A172 (cell line): ENCODE measurements at places on chromosomes 12 and 14.
A peak's percentile ranks its signal among the peaks of the same experiment; 100 is the strongest.

DNA sequence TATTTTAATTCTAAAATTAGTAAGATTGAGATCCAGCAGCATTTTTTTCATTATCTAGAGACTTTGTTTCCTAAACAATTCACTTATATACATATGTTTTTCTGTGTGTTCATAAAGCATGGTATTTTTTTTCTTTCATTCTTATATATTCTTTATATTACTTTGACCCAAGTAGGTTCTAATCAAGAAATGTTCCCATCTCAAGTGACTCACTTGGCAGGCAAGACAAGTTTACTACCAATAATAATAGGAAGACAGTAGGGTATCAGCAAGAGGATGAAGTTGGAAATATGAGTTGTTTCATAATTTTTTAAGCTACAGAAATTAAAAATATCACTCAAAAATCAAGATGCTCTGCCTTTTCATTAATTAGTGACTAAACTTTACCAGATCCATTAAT, 613.4 kb upstream of the ATP2B1 start:
- DNase-seq: no peak

DNA sequence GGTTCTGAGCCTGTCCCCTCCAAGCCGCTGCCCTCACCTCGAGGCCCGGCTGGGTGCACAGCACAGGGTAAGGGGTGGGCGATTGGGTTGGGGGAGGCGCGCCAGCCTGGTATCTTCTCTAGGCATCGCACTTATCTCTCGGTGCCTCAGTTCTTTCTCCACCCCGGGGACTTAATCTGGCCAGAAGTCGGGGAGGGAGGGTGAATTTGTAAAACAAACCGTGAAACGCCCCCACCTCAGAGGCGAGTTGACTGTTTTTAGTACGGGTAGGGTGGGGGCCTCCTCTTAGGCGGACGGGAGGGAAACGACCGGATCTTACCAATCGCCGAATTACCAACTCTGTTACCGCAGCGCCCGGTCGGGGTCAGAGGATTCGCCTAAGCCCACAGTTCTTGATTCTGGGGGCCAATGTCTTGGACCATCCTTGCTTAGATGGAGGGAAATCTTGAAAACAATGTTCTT, 1.4 kb upstream of the TBX3 start:
- no peak for DNase-seq

DNA sequence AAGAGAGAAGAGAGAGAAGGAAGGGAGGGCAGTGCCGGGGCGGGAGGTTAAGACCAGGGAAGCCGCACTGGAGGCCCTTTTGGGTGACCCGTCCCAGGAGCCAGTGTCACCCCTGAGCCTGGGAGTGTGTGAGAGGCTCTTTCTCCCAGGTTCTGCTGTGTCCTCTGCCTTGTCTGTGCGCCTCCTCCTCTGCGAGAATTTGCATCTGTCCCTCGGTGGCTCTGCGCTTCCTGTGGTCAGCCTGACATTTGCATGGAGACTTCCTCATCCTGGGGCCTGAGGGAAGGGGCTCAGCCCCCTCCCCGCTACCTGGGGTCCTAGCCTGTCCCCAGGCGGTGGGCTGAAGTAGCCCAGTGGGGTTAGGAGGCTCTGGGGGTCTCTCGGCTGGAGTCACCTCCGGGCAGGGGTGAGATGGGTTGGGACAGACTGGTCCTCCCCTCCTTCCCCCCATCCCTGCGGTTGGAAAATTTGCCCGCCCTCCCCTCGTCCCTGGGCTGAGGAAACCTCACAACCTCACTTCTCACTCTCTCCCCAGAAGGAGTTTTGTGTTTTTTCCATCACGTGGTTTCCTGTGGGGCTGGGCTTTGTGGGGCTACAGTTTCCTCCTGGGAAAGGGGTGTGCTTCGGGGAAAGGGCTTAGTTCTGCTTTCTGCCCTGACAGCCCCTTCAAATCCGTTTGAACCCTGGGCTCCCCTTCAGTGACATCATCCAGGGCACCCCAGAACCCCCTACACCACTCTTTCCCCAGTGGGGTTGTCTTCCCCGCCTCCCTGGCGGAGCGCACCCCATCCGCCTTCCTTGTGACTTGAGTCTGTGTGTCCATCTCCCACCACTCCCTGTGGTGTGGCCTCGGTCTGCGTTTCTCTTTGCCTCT, 2.5 kb downstream of the PTPN6 start:
- no peak for DNase-seq

DNA sequence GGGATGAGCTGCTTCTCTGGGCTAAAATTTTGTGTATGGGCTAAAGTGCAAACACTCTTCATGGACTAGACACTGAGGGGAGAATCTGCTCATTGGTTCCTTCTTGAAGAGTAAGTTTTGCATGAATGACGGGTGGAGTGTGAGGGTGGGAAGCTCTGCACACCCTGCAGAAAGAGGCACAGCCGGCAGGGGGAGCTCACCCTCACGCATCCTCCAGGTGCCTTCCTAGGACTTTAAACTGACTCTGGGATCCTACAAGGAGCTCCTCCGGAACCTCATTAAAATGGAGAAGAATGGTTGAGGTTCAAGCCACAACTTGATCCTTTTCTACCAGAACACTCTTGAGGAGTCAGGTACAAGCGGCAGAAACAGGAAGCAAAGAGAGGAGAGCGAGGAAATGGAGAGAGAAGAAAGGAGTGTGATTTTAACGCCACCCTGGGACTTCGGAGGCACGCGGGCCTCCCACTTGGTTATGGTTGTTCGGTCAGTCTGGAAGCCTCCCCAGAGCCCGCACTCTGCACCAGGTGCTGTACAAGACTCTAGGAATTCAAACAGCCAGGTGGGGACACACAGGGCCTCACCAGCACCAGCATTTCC, 87.5 kb downstream of the SETD3 start:
- DNase-seq: no peak

DNA sequence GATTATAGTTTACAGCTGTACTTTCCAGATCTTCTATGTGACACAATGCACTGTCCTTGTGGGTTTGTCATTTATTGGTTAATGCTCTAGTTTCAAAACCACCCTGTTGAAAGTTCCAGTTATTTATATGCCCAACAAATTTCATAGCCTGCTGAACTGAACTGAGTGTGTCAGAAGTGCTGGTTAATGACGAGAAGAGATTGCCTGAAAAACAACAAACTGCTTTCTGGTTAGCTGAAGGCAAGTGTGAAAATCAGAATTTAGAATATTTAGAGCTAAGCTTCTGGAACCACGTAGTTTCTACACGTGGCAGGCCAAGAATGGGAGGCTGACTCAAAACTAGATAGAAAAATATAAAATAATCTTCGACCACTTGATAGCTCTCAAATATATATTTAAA, 19.1 kb upstream of the RIN3 start:
- no peak for DNase-seq

DNA sequence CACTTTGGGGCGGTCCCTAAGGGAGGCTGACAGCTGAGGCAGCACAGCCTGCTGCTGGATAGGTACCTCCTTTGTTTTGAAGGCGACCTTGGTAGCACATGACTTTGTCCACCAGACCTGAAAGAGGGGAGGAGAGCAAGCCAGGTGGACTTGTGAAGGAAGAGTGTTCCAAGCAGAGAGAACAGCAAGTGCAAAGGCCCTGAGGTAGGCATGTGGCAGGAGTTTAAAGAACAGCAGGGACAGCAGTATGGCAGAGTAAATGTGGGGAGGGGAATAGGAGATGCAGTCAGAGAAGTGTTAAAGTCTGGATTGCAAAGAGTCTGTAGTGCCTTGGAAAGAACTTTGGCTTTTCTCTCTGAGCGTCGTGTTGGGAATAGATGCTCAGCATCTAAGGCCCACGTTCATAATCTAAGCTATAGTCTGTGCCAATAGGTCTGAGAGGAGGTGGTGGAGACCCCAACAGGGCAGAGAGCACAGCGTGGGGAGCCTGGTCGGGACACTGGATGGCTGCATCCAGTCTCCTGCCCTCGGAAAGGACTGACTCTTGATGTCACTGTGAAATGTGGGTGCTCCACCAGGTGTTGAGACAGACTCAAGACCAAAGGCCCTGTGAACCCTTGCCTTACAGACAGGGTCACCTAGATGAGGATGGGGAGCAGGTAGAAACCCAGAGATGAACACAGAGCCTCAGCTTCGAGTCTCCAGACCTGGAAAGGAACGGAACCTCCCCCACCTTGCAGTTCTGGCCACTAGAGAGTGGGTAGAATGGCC, 242.1 kb upstream of the PWP1 start:
- no peak for DNase-seq

GRCh38 chr12:15918066-15918465, 6.9 kb downstream of the DERA start:
- no peak for DNase-seq

- no peak for DNase-seq
Measured at GRCh38 chr12:19826980-19827550, 387.8 kb downstream of the AEBP2 start.

DNA sequence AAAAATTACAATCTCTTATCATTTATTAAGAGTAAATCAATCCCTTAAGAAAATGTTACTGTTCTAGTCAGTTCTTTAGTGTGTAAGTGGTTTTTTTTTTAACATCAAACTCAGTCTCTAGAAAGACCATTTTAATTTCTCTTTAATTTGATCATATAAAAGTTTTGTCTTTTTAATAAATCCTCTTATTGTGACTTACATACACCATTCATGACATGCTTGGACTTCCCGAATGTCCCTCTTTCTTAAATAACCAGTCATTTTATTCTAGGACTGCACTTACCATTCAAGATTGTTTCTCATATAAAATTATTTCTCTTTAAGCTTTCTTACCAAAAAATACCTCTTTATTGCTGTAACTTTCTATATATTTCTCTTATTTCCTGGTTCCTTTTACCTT, 60.8 kb upstream of the EVL start:
- peak; percentile 4 for DNase-seq
